ENCODE measurements at places on chromosomes 1 and 21.

GRCh38 chr1:221793439-221794078, 51.7 kb upstream of the DUSP10 start:
- no peak for DNase-seq

DNA sequence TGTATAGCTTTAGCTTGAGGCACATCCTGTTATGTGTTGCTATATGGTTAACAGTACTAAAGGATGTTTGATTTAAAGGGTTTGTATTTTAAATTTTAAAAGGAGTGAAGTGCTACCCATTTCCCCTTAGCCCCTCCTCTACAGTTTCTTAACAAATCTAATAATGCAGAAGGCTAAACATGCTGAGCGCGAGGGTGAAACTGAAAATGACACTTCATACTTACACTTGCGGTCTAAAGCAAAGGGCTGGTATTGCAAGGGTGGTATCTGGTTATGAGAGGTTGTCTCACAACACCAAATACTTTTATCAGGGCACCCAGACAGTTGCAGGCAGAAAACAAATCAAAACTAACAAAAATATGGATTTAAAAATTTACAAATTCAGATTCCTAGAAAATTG, 172.3 kb downstream of the SIPA1L2 start:
- peak; percentile 28 for DNase-seq

DNA sequence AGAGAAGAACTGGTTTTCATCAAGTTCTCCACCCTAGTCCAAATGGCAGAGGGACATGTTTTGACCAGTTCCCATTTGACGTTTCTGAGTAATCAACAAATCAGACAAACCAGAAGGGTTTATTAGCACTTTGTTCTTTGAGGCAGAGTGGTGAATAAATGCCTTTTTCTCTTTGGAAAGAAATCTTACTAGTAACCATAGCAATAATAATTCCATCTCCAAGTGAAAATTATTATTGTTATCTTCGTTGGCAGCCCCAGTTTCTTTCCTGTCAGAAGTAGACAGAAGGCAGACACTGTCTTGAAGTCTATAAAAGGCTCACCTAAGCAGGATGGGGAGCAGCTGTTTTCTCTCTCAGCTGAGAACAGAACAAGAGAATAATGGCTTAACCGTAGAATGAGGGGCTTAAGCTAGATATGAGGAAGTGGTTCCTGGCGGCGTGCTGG, 391.6 kb downstream of the PBX1 start:
- DNase-seq = no peak

DNA sequence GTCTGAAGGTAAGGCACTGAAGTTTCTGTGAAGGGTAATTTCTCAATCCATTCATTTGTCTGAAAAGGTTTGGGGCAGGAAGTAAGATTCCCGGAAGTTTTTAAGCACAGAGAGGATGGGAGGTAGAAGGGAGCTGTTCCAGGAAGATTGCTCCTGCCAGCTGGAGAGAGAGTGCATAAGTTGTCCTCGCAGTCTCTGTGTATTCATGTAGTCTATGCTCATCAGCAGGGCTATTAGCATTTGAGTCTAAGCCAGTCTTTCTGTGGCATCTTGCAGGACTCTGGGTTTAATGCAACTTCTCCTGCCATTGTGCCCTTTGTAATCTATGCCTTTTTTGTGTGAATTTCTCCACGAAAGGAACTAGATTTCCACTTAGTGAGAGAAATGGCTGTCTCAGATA, 140.8 kb upstream of the FGGY start:
- no peak for DNase-seq

GRCh38 chr1:99607590-99607989, 38.3 kb upstream of the PALMD start:
- DNase-seq = no peak

GRCh38 chr1:99004254-99004860, 304 bp downstream of the PLPPR5 start:
- DNase-seq = peak; percentile 32

GRCh38 chr1:218481116-218481775, 136.1 kb downstream of the TGFB2 start:
- no peak for DNase-seq

DNA sequence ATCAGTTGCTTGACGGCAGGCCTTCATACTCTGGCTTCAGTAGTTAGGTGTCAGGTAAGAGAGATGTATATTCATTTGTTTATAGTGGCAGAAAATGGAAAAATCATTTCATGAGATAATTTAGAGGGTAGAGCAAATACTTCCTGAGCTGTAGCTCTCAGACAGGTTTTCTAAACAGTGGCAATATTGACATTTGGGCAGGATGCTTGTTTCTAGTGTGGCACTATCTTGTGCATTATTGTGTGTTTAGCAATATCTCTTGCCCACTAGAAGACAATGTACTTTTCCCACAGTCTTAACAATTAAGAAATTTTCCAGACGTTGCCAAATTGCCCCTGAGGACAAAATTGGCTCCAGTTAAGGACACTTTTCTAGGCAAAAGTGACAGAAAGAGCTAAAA, 1143.1 kb downstream of the PLA2G4A start:
- no peak for DNase-seq

DNA sequence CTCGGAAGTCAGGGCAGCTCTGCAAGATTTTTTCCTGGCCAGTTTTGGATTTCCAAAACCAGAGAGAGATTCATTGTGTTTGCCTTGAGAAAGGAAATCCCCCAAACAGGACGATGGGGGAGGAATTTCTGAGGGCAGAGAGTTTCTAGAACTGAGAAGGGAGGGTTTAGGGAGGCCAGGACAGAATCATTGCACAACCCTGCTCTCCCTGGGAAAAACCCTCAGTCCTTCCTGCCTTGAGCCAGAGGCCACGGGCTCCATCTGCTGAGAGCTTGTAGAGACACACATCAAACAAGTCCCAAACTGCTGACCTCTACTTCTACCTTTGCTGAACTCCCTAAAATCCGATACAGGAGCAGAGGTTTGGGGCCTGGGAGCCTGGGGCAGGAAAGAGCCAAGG, 99.7 kb downstream of the NMNAT2 start:
- DNase-seq = no peak

DNA sequence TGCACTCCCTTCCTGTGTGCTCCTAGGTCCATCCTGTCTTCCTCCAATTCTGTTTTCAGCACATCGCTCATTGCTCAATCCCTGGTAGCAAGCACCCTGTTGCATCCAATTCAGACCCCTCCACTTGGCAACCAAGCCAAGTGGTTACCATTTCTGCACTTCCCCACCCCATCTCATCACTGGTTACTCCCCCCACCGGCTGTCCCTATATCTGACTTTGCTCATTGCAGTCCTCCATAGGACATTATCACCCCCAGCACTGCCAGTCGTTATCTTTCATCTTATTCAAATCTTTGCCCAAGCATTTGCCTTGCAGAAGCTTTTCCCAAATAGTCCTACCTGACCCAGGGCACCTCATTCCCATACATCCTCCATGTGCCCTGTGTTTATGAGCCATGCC, 2.1 kb upstream of the TMEM9 start:
- no peak for DNase-seq

- DNase-seq = no peak
Observed at GRCh38 chr1:46545784-46546183, 5.7 kb downstream of the KNCN start.

DNA sequence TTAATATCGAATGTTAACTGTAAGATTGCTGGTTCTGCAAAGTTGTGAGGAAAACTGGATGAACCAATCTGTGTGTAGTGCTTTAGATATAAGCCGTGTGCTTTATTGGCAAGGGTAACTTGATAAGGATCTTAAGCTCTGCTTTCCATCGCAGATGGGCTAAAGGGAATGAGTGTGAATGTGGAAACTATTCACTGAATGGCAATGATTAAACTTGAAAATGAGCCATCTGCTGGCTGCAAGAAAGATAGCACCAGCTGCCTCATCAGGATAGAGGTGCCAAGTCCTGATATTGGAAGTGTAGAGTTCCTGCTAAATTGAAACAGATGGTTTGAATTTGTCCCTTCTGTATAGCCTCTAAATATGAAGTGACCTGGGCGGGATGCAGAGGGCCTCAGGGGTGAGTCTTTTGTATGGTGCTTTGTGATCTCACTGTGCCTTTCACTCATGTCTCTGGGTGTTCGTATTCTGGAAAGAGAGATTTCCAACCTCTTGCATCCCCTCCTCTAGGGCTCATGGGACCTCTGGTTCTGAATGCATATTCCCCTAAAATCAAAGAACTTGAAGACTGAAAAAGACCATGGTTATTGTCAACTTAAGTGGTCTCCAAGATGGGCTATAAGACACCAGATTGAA, 9.2 kb downstream of the FCRL3 start:
- no peak for DNase-seq

- no peak for DNase-seq
Observed at GRCh38 chr1:162536511-162536910, 25.0 kb upstream of the UAP1 start.

GRCh38 chr1:232327269-232327668, 302.7 kb downstream of the SIPA1L2 start:
- DNase-seq = no peak

GRCh38 chr21:41651406-41651805, 115.4 kb downstream of the RIPK4 start:
- no peak for DNase-seq

DNA sequence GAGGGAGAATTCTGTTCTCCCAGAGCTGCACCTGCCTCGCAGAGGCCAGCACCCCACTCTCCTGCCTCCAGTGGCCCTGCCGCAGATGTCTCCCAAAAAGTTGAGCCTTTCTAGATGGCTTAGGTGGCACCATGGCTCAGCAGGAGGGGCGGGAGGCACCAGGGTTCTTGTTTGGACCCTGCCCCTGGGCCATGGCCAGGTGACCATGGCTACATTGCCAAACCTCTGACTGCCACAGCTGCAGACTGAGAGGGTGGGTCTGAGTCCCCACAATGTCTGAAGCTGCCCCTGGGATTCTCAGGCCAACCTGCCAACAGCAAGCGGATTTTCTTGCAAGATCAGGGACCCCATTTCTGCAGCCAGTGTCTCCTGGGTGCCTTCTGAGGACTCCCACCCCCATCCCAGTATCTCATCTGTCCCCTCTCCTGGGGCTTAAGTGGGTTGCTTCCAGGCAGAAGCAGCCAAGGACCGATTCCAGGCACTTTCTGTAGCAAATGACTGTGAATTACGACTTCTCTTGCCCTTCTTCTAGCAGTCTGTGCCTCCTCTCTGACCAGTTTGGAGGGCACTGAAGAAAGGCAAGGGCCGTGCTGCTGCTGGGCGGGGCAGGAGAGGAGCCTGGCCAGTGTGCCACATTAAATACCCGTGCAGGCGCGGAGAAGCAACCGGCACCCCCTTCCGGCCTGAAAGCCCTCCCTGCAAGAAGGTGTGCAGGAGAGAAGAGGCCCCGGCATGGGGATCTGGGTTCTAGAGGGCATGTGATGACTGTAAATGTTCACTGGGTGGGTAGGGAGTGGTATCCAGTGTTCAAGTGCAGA, 22.5 kb downstream of the SESN2 start:
- DNase-seq = no peak

DNA sequence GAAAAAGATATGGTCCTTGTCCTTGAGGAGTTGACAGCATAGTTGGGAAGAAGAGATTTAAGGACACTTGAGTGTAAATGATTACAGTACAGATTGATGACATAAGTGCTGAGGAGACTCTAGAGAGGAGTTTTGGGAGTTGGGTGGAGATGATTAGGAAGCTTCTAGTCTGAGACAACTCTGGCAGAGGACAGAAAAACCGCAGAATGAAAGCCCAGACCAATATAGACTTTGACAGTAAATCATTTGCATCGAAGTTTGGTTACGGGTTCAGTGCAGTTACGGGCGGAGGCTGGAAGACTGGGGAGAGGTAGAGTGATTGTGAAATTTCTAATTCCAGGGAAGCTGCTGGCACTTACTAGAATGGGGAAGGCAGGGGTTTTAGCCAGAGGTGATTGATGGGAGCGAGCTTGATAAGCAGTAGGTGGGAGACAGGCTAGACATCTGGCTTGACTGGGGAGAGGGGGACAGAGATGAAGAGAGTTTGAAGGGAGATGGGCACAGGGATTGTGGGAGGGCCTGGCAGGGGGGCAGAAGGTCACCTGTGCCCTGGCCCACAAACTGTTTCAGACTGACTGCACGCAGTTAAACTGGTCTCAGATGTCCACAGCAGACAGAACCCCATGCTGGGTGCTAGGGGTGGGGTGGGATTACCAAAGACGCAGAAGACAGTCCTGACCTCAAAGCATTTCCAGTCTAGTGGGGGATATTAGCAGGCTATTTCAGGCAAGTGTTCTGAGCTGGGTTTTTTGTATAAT, 20.1 kb downstream of the SH2D2A start:
- DNase-seq = no peak

DNA sequence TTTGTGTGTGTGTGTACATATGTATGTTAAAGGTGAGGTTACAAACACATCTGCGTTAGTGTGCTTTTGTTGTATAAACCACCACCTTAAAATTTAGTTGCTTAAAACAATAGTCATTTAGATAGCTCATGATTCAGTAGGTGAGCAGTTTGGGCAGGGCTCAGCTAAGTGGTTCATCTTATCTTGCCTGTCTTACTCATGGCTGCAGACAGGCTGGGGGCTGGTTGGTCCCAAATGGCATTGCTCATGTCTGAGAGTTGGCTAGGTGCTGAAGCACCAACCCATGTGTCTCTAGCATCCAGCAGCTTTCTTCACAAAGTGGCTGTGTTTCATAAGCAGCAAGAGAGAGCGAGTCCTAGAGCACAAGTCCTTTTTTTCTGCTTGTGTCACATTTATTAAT, 91.4 kb downstream of the MACF1 start:
- no peak for DNase-seq

DNA sequence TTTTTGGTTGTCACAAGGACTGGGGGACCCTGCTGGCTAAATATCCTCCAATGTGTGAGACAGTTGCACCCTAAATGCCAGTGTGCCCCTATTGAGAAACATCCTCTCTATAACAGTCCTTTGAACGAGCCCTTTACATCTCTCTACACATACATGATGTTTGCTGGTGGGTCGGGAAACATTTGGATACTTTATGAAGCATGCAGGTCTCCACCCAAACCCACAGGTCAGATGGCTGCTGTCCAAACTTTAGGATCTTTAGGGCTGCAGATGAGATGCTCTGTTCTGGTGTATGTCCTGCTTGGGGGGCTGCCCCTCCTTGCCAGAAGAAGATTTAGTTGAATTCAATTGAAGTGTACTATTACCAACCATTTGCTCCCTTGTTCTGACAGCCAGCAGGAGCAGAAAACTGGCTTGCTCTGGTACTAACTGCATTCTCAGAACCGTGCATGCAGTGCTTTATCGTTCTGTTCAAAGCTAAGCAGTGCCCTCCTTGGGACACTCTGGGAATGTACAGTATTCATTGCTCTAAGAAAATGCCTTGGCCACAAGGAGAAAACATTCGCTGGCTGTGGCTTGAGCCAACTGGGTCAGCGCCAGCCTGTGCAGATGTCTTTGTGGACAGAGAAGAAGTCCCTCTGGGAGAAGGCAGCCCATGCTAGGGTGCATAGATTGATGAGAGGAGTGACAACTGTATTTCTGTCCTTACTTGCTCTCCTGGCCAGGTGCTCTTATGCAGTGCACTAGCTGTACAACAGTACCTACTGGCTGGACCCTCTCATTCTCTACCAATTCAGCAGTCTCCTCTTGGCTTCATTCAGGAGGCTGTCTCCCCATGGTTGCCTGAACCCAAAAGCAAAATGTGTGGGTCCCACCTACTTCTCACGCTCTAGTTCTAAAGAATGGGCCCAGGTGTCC, 61.4 kb upstream of the DIRAS3 start:
- no peak for DNase-seq

DNA sequence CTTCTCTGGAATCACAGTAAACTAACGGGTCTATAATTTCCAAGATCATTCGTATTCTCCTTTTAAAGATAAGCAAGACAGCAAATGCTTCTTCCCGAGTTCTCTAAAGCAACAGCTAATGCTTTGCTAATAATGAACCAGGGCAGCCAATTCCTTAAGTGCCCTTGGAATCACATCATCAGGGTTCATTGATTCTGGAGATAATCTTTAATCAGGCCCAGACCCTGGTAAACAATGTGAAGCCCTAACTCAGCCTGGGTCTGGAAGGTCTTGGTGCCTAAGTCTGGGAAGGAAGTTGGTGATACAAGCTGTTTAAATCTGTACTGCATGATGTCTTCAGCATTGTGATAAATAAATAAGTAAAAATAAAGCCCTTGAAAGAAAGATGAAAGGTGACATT, 18.4 kb downstream of the ERI3 start:
- no peak for DNase-seq
